ENCODE measurements at places on chromosomes 7 and 10. TPM values are rescaled to one million over a fixed set of nuclear protein-coding genes. Genes with fewer than 3 reads are reported as not detected.

DNA sequence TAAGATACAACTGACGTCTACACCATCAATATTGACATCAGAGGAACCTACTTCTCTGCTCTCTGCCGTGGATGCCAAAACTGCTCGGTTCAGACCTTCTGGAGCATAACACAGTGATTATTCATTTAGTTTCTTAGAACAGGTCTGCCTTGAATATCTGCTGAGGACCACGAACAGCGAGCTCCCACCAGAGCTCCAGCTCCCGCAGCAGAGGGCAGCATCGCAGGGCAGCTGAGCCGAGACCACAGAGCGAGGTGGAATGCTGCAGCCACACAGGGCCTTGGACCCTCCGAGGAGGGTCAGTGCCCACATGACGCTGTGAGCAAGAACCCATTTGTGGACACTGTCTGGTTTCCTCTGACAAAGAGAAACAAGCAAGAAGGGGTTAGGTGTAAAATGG is 6.8 kb downstream of the VIPR2 start:
- DNase-seq: no peak

DNA sequence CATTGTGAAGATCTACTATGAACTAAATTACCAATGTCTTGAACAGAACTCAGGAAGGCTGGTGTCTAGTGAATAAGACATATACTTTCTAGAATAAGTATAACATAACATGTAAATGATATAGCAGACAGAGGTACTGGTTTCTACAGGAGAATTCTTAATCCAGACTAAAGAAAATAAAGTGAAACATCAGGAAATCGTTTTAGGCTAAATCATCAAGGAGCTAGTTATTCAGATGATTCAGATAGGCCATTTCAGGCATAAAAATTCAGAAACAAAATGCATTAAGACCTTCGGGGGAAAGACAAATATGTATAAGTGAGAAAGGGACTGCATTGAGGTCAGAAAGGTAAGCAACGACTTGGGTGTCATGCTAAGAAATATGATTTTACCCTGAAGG is 170.6 kb downstream of the LRRN3 start:
- no peak for DNase-seq

DNA sequence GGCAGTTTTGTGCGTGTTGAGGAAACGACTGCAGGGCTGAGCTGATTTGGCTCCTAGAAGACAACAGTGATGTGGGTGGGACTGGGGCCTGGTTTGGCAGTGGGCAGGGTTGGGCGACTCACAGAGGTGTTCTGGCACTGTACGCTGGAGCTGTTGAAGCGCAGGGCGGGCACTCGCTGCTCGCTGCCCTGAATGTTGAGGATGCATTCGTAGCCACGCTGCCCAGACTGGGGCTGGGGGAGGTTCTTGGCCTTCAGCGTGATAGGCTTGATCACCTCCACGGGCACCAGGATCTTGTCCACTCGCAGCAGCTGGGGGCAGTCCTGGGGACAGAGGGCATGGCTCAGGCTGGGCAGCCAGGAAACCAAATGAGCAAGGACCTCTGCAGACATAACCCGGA is 365.4 kb downstream of the PLXNA4 start:
- DNase-seq: no peak

GRCh38 chr7:26657206-26657641 is 207.2 kb downstream of the SKAP2 start:
- no peak for DNase-seq

Gene P4HA1
- total RNA-seq: 11.9 TPM

DNA sequence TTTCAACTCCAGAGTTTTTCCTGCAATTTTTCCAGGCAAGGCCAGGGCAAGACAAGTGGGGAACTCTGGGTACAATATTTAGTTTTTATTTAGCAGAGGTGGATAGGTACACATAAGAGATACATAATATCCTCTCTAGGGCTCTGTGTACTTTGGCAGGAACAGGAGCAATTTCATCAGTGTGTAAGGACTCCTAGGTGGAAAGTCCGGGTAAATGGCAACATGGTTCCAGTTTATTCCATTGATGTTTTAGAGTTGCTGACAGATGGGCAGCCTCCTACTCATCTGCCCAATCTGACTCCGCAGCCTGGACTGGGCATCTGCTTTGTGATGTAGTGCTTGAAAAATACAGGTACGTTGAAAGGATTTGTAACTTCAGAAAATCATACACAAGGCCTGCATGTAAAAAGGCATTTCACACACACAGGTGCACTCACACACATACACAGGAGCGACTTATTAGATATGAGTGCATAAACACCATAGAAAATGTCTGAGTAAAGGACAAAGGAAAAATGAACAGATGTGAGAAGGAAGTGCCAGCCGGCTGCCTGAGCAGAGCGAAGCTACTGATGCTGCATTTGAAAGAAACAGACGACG is 5.7 kb downstream of the PON1 start:
- DNase-seq: no peak

GRCh38 chr7:106371629-106372028 is 86.8 kb upstream of the NAMPT start:
- DNase-seq: no peak

DNA sequence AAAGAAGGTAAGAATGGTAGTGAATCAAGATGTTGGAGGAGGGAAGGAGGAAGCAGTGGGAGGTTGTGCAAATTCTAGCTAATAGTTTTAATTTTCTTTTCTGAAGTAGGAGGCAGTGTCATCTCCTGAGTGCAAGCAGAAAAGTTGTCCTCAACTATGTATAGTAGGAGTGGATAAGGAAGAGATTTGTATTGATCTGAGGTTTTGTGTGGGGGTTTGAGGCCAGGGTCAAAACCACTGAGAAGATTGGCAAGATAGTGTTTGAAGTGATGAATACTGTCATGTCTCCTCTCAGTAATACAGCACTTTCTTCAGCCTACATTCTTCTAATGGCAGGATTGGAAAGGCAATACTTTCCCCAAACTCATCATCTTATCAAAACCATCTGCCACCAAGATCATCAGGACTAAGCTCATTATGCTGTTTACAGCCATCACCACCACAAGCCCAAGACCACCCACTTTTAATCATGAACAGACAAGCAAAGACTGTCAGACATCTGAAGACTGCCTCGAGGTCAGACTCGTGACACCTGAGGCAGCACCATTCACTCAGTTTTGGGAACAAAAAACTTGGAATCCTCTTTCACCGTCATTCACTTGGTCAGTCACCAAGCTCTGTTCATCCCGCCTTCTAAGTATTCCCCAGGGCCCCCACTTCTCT is 1.5 kb upstream of the MIOS start:
- no peak for DNase-seq

DNA sequence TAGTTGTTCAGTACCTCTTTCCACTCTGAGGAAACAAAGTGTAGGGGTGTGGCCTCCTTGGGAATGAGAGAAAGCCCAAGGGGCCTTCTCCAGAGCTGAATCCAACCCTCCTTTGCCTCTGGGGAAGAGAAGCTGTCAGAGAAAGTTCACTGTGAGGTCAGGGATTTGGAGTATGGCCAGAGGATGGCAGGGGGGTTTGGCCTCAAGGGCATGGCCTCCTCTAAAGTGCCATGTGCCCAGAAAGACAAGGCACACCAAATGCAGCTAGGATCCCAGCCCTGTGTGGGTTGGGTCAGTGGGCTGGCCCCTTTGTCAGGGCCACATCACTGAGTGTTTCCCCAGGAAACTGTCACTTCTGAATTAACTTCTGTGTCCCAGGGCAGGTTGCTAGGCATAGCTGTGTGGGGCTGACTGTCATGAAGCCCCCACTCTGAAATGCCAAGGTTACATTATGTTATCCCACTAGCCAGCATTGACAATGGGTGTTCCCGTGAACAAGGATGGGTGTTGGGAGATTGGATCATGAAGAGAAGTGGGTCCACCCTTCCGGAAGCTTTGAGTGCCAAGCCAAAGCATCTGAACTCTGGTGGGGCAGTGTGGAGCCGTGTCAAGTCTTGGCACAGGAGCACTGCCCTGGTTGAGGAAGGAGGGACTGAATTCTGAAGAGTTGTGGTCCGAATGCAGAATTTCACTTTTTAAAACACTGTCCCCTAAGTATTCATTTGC is 123.3 kb downstream of the ZMIZ1 start:
- no peak for DNase-seq

GRCh38 chr7:67452516-67453026 is 455.9 kb downstream of the TYW1 start:
- DNase-seq: no peak

Gene ZNF679
- total RNA-seq: not detected

DNA sequence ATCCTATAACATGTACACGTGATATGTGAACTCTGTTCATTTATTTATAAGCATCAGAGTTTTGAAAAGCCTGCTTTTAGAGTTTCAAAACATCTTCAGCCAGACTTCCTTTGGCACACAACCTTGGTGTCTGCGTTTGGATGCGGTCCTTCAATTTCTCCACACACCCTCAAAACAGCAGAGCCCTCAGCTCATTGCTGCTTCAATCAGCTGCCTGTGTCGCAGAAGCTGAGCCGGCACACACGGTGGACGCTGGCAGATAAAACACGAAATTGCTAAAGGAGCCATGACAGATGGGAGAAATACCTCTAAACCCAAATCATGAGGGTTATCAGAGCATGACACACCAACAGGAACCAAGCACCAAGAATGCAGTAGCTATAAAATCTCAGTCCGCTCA is 396.4 kb upstream of the AKR1E2 start:
- DNase-seq: no peak

GRCh38 chr7:123624527-123625183 is 23.0 kb downstream of the ASB15 start:
- DNase-seq: peak; percentile 61

Gene MYO3A
- 3.4 TPM for total RNA-seq

Gene C10orf53
- not detected for total RNA-seq

- no peak for DNase-seq
Observed at GRCh38 chr7:105958012-105958411, 5.1 kb upstream of the CDHR3 start.

Gene TMEM196
- not detected for total RNA-seq

- DNase-seq: no peak
Observed at GRCh38 chr10:59434463-59435321, 72.3 kb upstream of the FAM13C start.

DNA sequence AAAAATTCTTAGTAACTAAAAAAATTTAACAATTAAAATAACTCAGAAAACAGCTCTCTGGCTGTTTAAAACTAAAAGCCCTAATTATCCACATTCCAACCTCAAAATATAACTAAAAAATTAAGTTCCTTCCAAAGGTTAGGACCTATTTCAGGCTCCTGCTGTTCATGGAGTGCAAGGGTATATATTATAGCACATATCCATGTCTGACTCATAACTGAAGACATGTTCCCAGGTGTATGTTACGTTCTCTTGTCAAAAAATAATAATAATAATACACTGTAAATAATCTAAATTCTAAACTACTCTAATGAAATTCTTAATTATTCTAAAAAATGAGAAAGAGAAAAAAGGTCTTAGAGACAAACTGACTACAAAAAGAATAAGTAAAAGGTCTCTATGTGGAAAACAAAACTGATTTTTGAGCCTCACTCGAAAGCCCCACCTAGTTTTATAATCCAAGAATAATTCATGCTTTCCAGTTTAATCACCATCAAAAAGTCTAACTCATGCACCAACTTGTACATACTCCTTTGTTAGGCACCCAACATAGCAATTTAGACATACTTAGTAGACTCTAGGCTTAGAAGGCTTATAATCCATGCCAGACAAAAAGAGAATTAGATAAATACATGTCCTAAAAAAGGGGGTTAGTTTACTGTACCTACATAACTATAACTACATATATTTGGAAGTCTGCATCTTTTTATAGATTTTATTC is 171.4 kb downstream of the KMT2E start:
- DNase-seq: no peak

All from body of pancreas (tissue), 4 donors.